ENCODE measurements at places on chromosomes 16 and 17.

GRCh38 chr16:57871456-57871855, 69.2 kb upstream of the KIFC3 start:
- no peak for DNase-seq

DNA sequence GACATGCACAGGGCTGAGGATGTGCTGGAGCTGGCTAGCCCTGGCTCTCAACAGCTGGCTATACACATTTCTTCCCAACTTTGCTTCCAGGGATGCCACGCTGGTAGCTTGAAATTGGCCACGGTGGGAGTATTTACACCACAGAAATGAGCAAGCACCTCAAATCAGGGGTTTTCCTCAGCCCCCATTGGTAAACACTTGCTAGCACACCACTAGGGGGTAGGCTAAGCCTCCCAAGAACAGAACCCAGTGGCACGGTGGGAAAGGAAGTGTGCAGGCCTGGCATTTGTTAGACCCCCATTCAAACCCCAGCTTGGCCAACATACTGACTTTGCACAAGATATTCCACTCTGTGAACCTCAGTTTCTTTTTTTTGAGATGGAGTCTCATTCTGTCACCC, 12.9 kb downstream of the DRC3 start:
- no peak for DNase-seq

- DNase-seq = no peak
Measured at GRCh38 chr17:33964344-33964979, 290.6 kb upstream of the CCL2 start.

DNA sequence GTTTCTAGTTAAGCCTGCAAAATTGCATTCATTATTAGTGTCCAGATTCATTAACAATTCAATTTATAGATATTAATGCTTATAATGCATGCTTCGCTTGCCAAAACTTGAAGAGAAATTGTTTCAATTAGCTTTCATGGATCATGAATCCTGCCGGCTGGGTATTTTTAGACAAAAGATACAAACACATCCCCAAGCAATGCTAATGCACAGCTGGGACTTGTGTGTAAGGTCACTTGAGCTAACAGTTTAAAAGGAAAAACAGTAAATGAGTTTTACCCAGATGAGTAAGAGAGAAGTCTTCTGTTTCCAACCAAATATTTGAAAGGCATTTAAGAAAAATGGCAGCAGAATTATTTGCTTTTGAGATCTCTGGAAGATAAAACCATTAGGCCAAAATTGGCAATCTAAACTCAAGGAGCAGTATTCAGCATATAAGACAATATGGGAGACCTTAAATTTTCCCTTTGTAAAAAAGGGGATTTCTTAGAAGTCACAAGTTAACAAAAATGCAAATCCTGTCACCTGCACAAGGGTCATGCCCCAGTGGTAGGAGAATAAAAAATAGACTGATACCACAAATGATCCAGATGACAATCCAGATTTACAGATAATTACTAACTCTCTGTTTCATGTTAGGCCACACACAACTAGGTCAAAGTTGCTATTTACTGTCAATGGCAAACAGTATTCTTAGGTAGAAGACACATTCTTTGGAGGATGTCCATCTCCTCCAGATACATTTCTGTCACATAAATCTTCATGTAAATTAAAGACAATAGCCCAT, 418.4 kb upstream of the PMFBP1 start:
- DNase-seq = no peak

GRCh38 chr16:1374418-1375297, 22.9 kb downstream of the GNPTG start:
- no peak for DNase-seq

GRCh38 chr17:68385490-68386215, 71.6 kb downstream of the WIPI1 start:
- DNase-seq = no peak

DNA sequence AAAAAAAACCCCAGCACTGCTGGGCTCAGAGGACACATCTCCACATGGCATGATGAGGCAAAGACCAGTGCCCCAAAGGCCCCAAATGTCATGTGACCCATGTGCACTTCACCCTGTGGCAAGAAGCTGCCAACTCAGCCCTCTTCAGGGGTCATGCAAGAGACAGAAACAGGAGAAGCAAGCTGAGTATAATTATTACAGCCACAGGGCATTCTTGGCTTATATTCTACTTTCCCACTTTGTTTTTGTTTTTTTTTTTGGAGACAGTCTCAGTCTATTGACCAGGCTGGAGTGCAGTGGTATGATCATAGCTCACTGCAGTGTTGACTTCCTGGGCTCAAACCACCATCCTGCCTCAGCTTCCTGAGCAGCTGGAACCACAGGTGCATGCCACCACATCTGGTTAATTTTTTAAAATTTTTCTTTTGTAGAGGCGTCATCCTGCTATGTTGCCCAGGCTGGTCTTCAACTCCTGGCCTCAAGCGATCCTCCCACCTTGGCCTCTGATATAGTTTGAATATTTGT, 32.7 kb upstream of the LITAF start:
- no peak for DNase-seq
